Stimulated activated CD4-positive, alpha-beta T cell treated with anti-CD3 and anti-CD28 coated beads, Interleukin-1b, Interleukin-23, amount 100 ng/mL, for 1 hour (primary cell): ENCODE measurements at places on chromosomes 6 and 20.

GRCh38 chr6:54114991-54115390, 3.7 kb downstream of the MLIP start:
- no peak for DNase-seq

- no peak for DNase-seq
Measured at GRCh38 chr20:3803854-3804253, 7.7 kb downstream of the CDC25B start.

DNA sequence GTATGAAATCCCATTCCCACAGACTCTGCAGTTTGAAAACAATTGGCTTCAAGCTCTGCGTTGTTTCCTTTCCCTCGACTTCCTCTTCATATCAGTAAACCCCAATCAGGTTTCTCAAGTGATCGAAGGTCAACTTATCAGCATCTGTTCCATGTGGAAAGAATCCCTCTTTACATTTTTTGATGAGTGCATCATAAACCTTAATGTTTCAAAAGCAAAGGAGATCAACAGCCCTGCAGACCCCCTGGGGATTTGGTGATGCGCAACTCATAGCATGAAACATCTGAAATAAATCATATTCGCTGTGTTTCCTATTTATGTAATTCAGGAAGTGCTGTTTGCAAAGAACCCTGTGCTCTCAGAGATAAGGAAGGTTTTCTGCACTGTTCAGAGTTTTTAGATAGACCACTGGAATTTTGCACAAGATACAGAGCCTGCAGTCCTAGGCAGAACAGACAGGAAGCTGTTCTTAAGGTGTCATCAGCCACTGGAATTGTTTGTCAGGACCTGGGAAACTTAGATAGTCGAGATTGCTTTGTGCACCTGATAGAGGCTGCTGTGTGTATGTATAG, 216.0 kb downstream of the HIVEP2 start:
- no peak for DNase-seq

- no peak for DNase-seq
Measured at GRCh38 chr6:127918506-127919427, 17.9 kb upstream of the THEMIS start.
